WTC11 (cell line): ENCODE measurements at places on chromosomes 16 and 17.

GRCh38 chr16:30166202-30166902, 17.1 kb upstream of the CORO1A start:
- DNase-seq = no peak

- no peak for DNase-seq
These were observed 188.7 kb upstream of the TNRC6C start for GRCh38 chr17:77769762-77770161.

GRCh38 chr16:30893417-30893743, 497 bp downstream of the BCL7C start:
- DNase-seq = peak; percentile 48

GRCh38 chr16:50103764-50104163, 38.0 kb downstream of the HEATR3 start:
- DNase-seq = no peak

- no peak for DNase-seq
These were observed 173.1 kb downstream of the C16orf78 start for GRCh38 chr16:49546735-49547134.

- no peak for DNase-seq
These were observed 3.8 kb downstream of the CPNE2 start for GRCh38 chr16:57096192-57096591.

DNA sequence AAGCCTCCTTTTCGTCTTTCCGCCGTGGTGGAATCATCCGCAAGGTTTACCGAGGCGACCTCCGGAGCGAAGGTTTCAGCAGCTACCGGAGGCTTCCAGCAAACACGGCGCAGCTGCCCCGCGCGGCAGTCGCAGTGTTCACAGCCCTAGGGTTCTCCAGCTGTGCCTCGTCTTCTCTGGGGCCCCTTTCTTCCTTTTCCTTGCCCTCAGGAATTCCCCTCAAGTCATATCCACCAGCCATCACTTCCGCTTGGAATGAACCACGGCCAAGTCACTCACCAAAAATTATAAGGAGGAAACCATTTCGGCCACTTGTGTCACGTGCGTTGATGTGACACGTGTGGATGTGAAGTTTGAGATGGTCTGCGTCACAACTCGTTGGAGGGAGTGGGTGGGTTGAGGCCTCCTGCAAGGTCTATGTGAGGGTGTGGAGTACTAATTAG, 636 bp upstream of the ERN1 start:
- DNase-seq = no peak
